ENCODE measurements at places on chromosomes 4 and X.

DNA sequence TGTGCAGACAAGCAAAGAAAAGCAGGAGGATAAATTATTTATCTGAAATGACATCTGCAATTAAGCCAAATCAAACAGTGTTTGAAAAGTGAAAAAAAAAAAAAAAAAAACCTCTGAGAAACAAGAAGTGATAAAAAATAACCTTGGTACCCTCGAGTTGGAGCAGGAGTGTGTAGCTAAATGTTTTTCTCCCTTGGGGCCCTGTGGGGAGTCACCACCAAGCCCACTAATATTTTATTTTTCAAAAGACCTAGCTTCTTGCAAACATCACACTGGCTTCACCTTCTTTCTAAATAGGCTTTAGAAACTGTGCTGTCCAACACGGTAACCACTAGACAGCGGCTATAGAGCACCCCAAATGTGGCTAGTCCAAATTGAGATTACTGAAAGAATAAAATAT, 47.7 kb downstream of the SNX25 start:
- DNase-seq = no peak

DNA sequence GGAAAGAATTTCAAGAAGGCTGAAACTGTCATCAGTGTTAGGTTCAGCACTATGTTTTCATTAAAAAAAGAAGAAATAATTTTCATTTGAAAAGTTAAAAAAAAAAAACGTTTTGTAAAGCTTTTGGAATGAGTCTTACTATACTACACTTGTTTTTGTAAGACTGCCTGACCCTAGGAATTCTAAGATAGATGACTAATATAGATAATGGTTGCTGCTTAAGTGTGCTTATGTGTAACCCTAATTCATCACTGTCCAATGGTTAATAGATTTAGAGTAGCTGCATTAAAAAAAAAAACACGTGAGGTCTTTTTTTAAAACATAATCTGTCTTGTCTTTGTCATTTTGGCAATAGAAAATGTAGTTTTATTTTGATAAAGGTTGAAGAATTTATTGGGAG, 323.2 kb downstream of the IL1RAPL1 start:
- no peak for DNase-seq

- DNase-seq = no peak
Measured at GRCh38 chr4:183205709-183206108, 106.7 kb downstream of the WWC2 start.

DNA sequence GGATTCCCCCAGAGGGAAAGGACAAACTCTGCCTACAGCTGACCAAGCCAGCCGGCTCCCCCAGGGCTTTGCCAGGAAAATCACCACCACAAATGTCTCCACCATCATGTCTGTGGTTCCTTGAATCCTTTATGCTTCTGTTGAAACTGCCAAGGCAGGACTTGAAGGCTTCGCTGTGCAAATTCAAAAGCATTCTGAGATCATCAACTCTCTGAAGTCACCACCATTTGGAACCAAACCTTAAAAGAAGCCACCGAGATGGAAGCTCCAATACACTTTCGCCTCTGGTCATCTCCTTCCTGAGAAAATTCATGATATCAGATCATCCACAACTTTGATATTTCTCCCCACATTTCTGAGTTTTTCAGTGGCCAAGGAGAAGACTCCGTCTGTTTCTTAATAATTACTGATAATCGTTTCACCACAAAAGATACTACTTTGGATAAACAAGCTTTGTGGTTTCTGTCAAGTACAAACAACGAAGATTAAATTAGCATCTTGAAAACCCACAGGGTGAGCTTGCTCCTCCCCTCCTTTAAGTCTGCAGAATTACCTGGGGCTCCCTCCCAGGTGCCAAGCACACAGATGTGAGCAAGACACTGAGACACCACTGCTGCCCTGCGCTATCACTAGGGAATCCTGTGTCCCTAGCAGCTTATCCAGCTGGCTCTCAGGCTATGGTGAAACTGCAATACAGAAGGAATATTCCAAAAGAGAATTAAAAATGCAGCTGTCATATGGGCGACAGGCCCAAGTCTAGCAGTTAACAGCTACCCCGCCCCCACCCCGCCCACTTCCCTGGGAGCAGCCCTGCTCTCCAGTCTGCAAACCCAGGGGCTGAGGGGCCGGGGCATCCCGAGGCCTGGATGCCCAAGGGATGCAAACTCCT, 125.0 kb upstream of the TBL1X start:
- DNase-seq = no peak

DNA sequence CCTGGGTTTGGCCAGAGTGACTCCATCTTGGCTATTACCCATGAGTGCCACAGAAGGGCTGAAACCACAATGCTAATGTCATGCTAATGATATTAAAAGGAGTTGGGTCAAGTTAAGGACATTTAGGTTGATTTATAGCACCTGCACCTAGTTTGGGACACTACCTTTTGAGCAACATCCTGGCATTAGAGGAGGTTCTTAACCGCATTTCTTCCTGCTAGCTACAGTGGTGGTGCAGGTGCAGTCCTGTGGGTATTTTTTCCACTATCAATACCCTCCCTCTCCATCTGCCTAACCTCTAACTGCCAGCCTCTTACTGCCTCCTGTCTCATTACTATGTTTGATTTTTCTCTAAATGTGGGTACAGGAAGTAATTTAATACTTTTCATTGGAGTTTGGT, 1276.1 kb downstream of the FSTL5 start:
- no peak for DNase-seq

DNA sequence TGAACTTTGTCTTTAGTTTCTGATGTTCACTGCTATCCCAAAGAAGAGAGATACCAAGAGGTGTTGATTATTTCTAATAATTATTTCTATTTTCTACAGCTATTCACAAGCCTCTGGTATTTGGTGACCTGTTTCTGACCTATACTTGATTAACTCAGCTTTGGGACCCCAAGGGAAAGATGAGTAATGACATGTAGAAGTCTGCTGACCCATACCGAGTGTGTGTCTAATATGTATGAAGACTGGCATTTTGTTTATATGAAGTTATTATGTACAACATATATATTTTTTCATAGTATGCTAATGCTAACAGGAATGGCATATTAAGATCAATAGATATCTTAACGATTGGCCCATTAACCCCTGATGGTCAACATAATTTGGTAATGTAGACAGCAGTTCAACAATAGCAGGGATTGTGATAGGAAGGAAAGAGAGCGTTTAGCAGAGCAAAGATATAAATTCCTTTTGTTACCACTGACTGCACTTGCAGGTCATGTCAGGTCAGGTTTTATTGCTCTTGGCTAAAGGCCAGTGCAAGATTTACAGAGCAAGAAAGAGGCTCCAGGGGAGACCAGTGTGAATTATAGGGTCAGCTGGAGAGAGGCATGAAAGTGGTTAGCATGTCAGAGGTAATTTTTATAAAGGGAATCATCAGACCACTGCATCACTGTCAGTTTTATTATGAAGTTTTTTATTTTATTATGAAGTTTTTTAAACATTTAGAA, 94.7 kb upstream of the DIPK2B start:
- peak; percentile 23 for DNase-seq

GRCh38 chr4:157128395-157128794, 52.4 kb downstream of the GLRB start:
- no peak for DNase-seq

- peak; percentile 1 for DNase-seq
Measured at GRCh38 chrX:8815460-8816065, 14.4 kb upstream of the FAM9A start.

All from GM04503 (cell line).